Right ventricle myocardium inferior (tissue), 1 donor: ENCODE measurements at places on chromosomes 3 and 15.

GRCh38 chr3:14503033-14503705, 37.0 kb downstream of the GRIP2 start:
- no peak for DNase-seq

DNA sequence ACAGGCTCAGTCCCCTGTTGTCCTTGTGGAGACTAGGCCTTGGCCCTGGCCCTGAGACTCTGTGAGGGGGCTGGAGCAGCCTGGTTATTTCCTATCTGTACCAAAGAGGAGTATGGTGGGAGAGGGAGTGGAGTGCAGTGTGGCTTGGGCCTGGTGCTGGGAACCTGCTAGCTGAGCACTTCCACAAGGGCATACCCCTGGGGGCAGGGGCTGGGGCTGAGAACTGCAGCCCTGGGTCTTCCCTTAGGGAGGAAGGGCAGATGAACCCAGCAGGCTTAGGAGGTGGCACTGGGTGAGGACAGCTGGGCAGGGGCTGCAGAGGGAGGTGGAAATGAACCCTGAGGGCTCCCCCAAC, 3.5 kb upstream of the CHST14 start:
- no peak for DNase-seq

- DNase-seq: no peak
These were observed 17.5 kb upstream of the BCHE start for GRCh38 chr3:165854696-165855095.

DNA sequence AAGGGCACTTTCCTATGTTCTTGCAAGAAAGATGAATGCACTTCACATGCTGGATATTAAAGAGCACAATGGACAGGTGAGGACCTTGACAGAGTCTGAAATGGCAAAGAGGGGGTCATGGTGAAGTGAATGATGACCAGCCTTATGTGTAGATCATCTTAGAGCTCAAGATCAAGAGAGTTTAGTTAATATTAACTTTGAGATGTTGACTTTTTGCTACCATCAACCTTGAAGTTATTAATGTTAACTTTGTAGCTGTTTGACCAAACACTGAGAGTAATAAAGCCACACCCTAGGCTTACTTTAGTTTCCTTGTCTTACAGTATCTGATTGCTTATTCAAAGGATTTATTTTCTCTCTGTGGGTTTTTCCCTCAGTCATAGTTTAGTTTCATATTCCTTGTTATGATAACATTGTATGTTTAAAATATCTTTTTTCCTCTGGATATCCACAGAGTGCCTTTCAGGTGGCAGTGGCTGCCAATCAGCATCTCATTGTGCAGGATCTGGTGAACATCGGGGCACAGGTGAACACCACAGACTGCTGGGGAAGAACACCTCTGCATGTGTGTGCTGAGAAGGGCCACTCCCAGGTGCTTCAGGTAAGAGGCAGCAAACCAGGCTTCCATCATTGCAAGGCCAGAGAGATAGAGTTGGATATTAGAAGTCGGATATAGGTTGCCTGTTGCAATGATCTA, 5.4 kb downstream of the NFKBIZ start:
- DNase-seq: no peak

DNA sequence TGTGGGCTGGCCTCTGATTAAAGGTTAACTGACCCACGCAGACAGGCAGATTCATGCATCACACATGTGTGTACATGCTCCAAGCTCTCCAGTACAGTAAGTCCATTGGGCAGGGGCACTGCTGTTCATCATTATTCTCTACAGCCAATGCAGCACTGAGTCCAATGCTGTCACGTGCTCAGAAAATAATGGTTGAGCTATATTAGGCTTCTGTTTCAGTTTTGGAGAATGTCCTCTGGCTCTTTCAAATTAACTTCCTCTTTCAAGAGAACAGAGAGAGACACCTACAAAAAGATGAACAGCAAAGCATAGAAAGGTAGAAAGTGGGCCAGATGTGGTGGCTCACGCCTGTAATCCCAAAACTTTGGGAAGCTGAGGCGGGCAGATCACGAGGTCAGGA, 202.6 kb downstream of the MEX3B start:
- no peak for DNase-seq

DNA sequence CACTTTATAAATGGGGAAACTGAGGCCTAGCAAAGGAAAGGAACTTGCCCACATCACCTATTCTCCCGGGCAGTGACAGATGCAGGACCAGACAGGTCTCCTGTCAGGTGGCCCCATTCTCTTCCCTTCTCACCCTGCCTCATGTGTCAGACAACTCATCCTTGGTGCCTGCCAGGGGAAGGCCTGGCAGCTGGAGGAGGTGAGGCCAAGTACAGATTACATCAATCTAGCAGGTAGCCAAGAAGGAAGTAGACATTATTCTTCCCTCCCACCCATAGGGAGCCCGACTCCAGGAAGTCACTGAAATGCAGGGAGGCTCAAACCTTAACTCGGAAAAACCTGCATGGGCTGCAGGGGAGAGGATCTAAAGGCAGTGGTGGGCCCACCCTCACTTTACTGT, 39.6 kb downstream of the DAPK2 start:
- no peak for DNase-seq

DNA sequence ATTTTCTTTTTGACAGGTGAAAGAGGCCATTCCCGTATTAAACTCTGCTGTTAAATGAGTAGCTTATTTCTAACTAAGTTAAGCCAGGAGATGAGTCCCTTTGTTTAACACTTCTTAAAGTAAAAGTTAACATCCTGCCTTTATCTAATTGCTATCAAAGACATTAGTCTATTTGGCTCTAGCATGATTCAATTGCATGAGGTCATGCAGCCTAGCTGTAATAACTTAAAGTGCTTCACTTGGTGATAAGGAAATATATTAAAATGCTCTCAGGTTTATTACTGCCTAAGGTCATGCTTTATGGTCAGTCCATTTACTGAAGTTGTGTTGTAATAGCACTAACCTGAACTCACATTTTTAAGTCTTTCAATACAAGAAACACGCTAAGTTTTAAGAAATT, 82.3 kb upstream of the MLF1 start:
- no peak for DNase-seq

DNA sequence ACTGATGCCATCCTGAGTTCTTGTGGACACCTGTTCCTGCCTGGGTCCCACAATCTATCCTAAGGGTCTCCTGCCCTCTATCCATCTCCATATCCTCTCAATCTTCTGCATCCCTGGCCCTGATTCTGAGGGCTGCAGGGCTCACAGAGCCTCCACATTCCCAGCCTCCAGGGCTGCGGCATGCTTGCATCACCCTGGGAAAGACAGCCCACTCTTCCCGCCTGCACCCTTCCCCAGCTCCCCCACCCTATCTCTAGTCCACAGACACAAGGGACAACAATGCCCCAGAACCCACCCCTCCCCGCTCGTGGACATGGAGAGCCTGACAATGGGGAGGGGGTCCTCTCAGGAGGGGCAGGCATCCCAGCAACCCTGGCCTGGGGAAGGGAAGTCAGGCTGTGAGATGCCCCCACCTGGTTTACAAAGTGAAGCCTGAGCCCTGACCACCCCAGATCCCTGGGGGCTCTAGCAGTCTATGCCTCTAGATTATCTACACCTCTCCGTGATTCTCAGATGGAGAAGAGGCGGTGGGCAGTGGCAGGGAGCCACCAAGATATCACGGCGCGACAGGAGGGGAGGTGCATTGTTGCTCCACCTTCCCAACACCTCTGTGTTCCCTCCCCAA, 10.3 kb downstream of the SEMA3G start:
- DNase-seq: no peak

GRCh38 chr3:74410276-74410941, 204.1 kb downstream of the CNTN3 start:
- DNase-seq: no peak
